A172 (cell line): ENCODE measurements at places on chromosomes 16 and 17.

DNA sequence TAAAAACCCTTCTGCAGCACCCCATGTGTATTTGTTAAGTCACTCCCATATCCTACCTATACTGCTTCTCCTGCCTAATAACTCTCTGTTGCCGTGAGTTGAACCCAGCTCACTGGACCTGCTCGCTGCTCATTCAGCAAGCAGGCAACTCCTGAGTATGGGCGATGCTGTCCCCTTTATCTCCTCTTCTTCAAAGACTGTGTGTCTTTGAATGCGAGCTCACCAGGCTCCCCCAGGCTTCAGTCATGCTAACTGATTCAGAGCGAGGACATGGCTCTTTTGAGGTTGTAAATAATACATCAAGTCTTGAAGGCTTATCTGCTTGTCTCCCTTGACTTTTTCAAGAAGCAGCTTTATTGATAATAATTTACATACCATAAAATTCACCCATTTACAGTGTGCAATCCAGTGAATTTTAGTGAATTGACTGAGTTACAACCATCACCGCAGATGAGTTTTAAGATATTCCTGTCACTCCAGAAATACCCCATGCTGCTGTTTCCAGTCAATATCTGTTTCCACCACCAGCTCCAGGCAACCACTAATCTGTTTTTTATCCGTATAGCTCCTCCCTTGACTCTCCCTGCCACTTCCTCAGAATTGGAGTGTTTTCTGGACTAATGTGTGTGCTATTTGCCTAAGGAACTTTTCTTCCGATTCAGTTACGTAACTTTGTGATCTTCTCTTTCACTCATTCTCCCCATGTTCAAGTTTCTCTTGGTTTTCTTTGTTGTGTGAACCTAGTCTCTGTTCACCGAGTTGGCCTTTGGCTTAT lies 132.2 kb downstream of the SPECC1 start:
- DNase-seq = no peak

- no peak for DNase-seq
These were observed 8.0 kb upstream of the TSPOAP1 start for GRCh38 chr17:58336456-58337209.

DNA sequence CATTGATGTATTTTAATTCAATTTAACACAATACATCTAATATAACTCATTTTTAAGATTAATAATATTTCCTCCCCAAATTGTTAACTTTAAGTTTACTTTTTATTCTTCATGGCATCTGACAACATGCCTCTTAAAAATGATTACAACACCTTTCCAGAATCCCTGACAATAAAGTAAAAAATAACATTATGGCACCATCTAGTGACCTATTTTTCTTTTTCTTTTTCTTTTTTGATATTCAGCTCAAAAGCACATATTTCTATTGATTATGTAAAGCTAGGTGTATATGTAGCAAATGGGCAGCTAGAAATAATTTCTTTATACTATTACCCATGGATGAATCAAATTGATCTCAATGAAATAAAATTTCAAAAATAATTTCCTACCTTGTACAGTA lies 834.3 kb upstream of the CDH8 start:
- no peak for DNase-seq

DNA sequence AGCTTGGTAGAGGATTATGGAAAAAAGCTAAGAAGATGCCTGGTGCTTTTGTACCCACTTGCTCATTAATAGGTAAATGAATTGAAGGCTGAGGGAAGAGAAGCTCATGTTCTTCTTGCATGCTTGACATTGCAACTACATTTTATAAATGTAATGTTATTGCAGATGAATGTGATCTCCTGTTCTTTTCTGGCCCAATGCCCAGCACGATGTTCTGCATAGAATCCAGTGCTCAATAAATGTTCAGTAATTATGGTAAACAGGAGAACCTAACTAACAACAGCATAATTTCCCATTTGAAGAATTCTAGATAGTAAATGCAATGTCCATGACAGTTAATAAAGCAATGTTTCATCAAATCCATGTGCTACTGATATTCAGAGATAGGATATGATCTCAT lies 638.2 kb upstream of the SOX9 start:
- DNase-seq = no peak

DNA sequence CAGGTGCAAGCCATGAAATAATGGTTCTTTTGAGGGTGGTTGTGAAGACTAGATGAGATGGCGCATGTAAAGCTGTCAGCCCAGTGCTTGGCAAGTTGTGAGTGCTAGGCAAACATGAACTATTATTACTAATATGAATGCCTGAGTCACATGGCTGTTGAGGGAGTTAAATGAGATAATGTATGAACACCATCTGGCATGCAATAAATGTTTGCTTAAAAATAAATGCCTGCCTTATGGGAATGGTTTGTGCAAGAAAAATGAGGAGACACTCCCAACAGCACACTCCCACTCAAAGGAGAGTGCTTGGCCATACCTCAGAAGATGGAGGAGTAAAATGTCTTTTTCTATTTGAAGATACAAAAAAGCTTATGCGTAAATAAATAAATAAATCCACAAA lies 3.6 kb downstream of the MAPK3 start:
- DNase-seq = no peak

- no peak for DNase-seq
These were observed 16.9 kb upstream of the GLG1 start for GRCh38 chr16:74623839-74624235.

DNA sequence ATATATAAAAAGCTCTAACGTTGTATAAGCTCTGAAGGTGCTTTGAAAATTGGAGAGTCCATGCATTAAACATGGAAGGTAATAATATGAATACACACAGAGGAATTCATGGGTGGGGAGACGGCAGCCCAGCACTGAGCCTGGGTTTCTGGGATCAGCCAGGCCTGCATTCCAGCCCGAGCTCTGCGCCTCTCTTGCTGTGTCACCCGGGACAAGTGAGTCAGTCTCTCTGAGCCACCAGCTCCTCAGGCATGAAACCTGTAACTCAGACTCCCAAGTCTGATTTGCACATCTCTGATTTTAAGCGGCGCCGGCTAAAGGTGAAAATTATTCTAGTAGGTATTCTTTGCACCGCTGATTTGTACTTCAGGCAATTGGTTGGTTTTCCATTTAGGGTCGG lies 238.8 kb downstream of the MRTFB start:
- DNase-seq = no peak

GRCh38 chr16:30124985-30125379 lies 2.0 kb upstream of the MAPK3 start:
- no peak for DNase-seq

DNA sequence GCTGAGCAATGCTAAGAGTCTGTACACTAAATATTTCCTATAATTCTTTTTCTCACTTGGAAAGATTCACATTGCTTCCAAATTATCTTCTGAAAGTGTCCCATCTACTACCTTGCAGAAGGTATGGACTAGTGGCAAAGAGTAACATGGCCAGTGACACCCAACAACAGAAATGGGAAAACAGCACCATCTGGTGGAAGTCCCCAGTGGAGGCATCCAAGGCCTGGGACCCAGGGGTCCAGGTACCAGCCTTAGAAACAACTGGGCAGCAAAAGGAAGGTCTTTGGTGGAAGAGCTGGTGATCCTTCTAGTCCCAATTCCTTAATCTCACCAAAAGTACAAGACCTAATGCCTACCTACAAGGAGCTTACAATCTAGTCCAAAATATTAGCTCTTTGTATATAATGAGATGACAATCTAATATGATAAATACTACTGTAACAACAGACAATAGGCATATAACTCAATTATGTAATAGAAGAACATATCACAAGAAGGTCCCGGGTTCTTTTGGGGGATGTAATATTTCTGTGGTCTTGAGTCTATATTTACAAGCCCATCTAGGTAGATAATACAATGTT lies 55.3 kb downstream of the SKAP1 start:
- peak; percentile 25 for DNase-seq

DNA sequence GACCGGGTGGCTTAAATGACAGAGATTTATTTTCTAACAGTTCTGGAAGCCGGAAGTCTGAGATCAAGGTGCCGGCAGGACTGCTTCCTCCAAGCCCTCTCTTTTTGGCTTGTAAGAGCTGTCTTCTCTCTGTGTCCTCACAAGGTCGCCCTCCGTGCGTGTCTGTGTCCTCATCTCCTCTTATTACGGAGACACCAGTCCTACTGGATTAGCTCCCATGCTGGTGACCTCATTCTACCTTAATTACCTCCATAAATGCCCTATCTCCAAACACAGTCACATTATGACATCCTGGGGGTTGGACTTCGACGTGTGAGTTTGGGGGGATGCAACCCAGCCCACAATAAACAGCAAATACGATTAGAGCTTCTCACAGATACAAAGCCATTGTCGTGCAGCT lies 161.5 kb downstream of the FOXL1 start:
- DNase-seq = no peak

- DNase-seq = no peak
These were observed 100.4 kb downstream of the METRNL start for GRCh38 chr17:83179811-83180210.

DNA sequence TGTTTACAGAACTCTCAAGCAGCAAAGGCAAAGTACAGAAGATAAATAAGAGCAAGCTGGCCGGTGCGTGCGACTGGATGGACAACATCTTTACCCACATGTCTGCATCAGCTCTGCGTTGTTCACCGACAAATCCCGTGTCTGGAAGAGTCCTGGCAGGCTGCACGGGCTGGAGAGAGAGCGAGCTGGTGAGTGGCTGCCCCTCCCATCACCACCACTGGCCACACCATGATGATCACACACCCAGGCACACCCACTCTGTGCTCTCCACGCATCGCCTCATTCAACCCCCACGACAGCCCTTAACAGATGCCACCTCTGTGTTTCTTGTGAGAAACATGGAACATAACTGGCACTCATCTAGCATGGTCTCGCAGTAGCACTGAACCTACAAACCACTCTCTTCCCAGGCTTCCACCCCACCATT lies 59.2 kb downstream of the ANKRD11 start:
- no peak for DNase-seq

- DNase-seq = peak; percentile 93
These were observed 91.8 kb downstream of the RGS9 start for GRCh38 chr17:65228734-65229620.

DNA sequence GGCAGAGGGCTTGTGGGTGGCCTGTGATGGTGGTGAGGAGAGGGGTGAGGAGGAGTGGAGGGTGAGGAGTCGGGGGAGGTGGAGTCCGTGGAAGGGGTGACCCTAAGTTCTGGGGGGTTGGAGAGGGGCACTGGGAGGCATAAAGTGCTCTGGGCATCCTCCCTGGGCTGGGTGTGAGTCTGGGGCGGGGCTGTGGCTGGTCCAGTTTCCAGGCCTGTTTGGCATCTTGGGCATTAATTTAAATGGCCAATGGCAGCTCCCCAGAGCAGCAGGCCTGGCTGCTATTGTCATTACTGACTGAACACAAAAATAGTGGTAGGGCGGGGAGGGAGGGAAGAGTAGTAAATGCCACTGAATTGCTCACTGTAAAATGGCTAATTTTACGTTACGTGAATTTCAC lies 7.7 kb upstream of the ARHGAP23 start:
- DNase-seq = no peak

DNA sequence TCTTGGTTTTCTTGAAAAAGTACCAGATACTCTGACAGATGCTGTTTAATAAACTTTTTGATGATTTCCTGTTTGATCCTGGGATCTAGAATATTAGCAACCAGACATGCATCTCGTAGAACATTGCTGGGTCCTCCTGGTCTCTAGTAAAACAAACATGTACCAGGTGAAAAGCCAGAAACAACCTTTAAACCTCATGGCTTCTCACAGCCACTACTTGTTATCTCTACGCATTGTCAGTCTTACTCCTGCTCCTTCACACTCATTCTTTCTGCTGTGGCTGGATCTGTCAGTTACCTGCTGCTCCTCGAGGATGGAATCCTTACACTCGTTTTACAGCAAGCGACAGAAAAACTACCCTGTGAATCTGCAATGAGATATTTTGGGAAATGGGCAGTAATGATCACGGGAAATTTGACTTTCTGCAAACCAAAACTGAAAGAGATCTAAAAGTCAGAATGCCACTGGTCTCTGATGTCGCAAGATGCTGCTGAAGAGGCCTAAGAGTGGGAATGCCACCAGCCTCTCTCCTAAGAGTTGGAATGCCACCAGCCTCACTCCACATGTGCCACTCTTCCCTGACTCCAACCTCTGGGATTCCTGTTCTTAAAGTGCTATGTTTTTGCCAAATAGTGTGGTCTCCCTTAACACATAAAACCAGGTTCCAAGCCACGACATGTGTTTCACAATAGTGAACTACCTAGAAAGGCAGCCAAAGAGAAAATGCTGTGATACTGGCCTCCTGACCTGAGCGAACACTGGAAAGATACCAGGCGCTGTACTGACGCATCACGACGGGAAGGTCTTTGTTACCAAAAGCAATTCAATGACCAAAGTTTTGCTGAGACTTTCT lies 86.3 kb downstream of the VPS53 start:
- DNase-seq = no peak

- no peak for DNase-seq
These were observed 62.4 kb upstream of the ATF7IP2 start for GRCh38 chr16:10323528-10323869.

GRCh38 chr16:9934723-9935508 lies 247.3 kb downstream of the GRIN2A start:
- DNase-seq = no peak

GRCh38 chr17:5813357-5813756 lies 229.0 kb upstream of the NLRP1 start:
- no peak for DNase-seq

GRCh38 chr16:57166951-57167350 lies 18.9 kb downstream of the PSME3IP1 start:
- DNase-seq = no peak

DNA sequence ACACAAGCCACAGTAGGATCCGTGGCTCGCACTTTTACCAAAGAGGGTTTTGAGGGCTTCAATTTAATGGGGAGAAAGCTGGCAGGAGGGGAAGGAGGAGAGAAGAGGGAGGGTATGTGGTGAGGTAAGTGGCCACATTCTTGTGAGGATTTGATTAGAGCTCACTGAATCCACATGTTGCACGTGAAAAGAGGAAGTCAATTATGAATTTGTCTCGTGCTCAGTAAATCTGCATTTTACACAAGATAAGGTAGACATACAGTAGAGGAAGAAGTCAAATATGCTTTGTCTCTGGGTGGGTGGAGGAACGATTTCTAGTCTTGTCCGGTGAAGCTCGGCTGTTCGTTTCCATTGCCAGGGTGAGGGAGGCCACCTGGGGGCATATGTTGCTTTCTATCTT lies 862 bp downstream of the ZNF232 start:
- DNase-seq = no peak

DNA sequence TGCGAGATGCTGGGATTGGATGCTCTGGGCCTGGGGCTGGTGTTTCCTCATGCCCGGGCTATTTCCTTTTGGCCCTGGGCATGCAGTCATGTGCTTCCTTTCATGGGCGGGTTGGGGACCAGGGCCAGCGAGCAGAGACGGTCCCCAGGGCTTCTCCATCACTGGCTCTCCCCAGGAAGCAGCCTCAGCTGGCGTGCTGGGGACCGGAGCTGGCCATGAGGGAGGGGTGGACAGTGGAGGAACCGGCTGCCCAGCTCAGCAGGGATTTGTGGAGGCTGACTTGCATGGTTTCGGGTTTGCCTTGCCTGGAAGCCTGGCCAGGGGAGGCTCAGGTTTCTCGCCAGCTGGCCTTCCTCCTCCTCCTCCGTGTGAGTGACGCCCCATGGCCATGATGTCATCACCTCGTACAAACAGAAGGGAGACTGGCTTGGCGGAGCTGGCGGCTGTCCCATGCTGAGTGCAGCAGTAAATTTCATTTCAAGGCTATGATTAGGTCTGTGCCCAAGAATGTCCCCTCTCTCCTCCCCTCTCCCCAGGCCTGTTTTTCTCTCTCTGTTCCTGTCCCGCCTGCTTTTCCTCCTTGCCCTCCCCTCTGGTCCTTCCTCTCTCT lies 8.9 kb upstream of the TIMP2 start:
- peak; percentile 99 for DNase-seq

- DNase-seq = peak; percentile 94
These were observed 7.9 kb upstream of the NAGPA start for GRCh38 chr16:5041600-5042133.

- DNase-seq = no peak
These were observed 6.3 kb downstream of the HAGH start for GRCh38 chr16:1820096-1820945.
